Suppressor macrophage treated with lipopolysaccharide for 4 hours (primary cell): ENCODE measurements at places on chromosomes 5 and 9.

DNA sequence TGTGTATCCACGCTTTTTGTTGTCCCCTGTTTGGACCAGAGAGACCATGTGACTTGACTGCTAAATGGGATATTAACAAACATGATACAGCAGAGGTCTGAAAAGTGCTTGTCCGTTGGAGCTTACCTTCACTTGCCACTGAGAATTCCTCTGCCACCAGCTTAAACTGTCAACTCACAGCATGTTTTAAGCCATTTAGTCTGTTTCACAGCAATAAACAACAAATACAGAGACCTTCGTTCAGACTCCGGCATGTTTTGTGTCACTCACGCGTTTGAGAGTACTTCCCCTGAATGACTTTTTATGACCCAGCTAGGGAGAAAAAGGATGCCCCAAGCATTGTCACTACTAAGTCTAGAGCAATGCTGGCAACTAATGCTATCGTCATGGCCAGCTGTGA, 173.8 kb downstream of the PTPRD start:
- no peak for DNase-seq

- no peak for DNase-seq
Observed at GRCh38 chr9:15289603-15290002, 17.4 kb downstream of the TTC39B start.

DNA sequence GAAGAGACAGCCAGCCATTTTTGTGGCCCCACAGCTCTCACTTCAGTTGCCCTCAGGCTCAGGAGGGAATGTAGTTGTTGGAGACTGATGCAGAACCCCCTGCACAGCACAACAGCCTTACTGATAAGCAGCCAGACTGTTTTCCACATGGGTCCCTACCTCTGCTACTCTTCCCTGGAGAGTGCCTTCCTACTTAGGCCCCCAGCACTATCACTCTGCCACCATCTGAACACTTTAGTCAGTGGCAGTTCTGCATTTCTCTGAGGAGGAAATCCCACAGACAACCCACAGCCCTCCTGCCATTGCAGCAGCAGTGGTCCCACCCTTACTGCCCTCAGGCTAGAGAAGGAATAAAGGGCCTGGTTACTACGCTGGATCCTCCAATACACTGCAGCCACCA, 61.8 kb upstream of the PTPRD start:
- no peak for DNase-seq

GRCh38 chr9:92807757-92808725, 43.4 kb upstream of the BICD2 start:
- DNase-seq, result no peak

GRCh38 chr5:78077369-78078068, 217.0 kb downstream of the AP3B1 start:
- DNase-seq, result no peak

GRCh38 chr5:37839407-37840052, at the start of gene GDNF:
Gene GDNF, minus strand, starts transcription at chr5:37840041. Its CDS starts 5,245 bp downstream, at chr5:37834796.
- DNase-seq, result peak; percentile 3

DNA sequence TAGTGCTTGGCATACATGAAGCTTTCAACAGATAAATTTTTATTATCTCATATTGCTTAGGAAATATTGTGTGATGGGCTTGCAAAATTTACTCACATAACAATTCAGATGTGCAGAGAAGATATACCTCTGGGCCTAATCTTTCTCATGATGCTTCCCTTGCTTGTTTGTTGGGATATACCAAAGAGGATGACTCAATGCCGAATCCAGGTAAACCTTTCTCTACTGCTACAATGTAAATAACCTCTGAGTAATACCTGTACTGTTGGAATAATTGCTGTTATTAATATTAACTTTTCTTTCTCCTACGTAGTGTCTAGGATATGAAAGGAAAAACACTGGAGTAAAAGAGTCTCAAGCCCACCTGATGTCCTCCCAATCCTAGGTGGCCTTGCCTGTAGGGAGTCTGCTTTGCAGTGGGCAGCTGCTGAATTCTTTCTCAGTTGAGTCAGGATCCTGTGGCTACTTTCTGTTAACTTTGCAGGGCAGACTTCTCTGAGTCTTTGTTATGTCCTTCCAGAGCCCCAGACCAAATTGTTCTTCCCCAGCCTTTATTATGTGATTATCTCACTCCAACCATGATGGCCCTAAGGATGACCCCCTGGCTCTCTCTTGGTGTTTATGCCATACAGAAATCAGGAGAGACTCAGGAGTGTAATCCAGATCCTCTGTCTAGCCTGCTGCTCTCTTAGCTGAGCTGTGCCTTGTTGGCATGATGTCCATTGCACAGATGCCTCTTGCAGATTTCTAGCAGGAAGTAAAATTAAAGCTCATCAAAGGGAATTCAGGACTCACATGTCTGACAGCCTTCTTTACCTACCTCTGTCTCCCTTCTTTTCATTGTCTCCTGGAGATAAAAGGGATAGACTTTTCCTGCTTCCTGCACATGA, 208.1 kb downstream of the SNX18 start:
- no peak for DNase-seq

DNA sequence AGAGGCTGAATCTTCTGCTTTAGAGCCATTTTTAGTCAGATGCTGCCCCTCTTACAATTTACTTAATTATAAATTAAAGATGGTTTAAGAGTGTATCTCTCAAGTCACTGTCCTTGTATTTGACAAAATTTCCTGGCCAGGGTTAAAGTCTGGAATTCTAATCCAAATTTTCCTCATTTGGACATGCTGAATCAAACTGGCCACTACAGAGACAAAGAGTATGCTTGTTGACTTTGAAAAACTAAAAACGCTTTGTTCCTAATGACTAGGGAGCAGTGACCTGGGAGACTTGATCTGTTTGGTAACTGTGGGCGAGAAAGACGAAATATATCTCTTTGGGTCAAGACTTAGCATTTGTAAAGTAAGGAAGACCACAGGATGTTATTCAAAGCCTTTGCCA, 303.2 kb downstream of the ZSWIM6 start:
- no peak for DNase-seq

- DNase-seq, result no peak
Observed at GRCh38 chr5:179258001-179258921, 87.0 kb downstream of the ADAMTS2 start.

- DNase-seq, result no peak
Observed at GRCh38 chr5:143624465-143624864, 187.5 kb upstream of the HMHB1 start.

- DNase-seq, result peak; percentile 5
Observed at GRCh38 chr5:136309932-136310598, 55.3 kb downstream of the TRPC7 start.

DNA sequence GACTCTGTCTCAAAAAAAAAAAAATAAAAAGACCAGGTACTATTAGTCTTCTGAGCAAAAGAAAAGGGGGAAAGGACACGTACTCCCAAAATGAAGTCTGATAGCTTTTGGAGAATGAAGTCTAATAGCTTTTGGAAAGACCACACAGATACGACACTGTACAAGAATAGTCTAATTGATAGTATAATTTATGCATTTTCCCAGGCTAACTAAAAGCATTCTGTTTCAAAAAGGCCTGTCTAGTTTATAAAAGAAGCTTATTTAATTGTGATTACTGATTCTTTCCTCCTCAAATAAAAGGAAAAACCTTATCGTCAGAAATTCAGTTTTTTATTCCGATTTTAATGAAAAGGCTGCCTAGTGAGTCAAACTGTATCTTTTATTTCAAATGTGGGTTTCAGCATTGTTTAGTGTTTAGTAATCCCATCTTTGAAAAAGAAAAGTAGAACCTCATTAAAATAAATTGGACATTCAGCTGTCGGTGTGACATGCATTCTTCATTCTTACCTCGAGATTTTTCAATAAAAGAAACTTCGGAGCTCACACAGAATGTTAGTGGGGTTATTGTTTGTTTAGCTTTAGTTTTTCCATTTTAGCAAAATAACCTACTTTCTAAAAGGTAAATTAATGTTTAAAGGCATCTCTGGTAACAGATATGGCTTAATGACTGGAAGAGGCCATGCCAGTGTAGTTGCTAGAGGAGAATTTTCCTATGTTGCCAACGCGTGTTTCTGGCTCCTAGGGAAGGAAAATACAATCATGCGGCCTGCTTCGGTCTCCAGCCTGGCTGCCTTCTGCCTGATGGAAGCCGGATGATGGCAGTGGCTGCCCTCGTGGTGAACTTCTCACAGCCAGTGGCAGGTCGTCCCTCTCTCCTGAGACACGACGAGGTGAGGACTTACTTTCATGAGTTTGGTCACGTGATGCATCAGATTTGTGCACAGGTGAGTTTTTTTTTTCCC, 70.0 kb downstream of the NLN start:
- no peak for DNase-seq

DNA sequence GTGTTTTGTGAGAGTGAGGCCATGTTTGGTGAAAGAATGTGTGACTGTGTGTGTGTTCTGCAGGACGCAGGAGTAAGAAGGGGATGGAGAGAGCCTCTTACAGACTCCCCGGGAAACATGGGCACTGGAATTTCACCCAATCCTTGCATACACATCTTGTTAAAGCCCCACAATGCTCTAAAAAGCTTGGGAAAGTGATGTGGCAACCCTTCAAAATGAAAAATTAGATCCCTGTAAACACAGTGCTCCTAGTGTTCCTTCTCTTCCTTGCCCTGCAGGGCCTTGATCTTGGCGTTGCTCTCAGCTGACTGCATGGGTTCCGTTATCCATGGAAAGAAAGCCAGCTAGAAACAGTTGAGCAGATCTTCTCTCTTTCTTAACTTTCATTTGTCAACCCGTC, 701.7 kb downstream of the SEMA5A start:
- DNase-seq, result no peak

- peak; percentile 29 for DNase-seq
Observed at GRCh38 chr9:27722866-27723265, 149.6 kb upstream of the C9orf72 start.

DNA sequence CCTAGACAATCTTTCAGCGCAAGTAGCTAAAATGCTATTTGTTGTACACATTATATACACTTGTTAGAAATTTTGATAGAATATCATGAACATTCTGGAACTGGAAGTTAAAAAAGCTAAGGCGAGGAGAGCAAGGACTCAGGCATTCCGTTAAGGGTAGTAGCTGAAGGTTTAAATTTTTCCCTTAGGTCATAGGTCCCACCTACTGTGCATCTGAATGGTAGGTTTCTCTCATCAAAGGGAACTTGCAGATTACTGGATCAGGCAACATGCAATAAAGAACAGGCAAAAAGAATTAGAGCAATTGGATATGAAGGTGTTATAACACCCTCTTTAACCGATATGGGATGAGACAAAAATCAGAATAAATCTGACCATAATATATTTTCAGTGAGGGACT, 32.8 kb downstream of the TMEM161B start:
- DNase-seq, result no peak

DNA sequence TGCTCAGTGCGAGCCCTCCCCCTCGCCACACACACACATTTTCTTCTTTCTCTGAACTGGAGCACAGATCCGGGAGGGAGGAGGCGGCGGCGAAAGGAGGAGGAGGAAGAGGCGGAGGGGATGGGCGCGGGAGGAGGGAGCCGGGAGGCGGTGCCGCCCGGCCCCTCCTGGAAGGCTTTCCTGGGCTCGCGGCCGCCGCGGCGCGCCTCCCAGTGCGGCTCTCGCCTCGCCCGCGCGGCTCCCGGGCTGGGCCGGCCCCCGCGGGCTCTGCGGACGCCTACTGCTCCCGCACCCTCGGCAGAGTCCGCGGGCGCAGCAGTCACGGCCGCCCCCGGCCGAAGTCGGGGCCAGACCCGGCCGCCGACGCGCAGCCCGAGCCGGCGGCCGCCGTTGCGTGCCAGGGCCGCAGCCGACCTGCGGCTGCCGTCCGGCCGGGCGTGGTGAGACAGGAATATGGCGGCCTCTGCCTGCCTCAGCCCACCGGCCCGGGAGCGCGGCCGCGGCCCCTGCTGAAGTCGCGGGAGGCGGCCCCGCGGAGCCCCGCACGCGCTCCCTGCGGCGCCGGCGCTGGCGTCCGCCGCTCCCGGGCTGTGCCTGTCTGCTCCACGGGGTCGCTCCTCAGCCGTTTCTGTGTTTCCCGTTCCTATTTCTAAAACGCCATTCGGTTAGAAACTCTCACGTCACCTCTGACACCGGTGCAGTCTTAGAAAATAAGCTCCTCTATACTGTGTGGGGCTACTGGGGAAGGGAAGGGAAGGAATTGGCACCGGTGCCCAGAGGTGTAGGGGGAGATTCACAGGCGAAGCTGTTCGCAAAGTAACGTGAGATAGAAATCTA, 500 bp upstream of the GNAQ start:
- DNase-seq, result peak; percentile 90

GRCh38 chr5:66143473-66144073, 527 bp upstream of the SREK1 start:
- no peak for DNase-seq

DNA sequence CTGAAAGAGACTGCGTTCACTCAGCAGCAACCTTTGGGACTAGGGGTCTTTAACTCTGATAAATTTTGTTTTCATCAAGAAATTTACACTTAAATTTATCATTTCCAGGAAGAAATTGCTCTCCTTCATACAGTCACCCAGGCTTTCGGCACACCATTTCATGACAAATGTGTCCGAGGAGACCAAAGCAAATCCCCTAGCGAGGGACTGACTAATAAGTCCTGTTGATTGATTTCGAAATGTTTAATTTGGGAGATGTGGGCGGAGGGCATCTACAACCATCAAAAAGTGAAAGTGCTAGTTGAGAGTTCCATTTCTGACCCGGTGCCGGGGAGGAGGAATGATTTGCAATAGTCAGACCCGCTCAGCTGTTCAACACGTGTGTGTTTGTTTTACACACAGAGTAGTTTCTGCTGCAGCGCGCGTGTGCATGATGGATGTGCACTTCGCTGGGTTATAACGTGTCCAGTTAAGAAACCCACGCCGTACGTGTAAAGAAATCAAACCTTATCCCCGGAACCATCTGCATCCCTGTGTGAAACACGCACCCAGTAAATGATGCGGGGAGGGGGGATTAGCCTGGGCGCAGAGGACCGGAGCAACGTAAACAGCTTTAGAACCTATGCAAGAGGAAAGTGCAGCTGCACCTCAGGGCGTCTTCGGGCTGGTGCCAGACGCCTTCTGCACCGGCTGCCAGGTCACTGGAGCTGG, 845 bp upstream of the NR4A3 start:
- peak; percentile 98 for DNase-seq

DNA sequence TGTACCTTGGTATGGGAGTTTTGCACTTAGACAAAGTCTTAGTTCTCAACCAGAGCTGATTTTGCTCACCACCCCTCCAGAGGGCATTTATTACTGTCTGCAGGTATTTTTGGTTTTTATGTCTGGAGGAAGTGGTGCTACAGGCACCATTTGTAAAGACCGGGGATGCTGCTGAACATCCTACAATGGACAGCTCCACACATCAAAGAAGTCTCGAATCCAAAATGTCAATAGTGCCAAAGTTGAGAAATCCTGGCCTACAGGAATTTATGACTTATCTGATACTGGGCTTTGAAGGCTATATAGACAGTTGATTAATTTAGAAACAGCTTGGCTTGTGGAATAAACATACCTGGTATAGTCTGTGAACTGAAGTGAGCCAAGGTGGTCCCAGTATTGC, 137.5 kb downstream of the PIP5K1B start:
- no peak for DNase-seq

GRCh38 chr9:98381311-98382103, 126.1 kb upstream of the TBC1D2 start:
- DNase-seq, result no peak

GRCh38 chr5:10994091-10994986, 233.3 kb upstream of the DAP start:
- no peak for DNase-seq

- DNase-seq, result peak; percentile 12
Observed at GRCh38 chr9:93217706-93218105, 33.8 kb downstream of the WNK2 start.

- DNase-seq, result no peak
Observed at GRCh38 chr9:135473972-135474543, 5.5 kb upstream of the PPP1R26 start.
